Left colon (tissue), 2 donors: ENCODE measurements at places on chromosomes 2 and 18. TPM values are rescaled to one million over a fixed set of nuclear protein-coding genes. Genes with fewer than 3 reads are reported as not detected.

- DNase-seq, result no peak
These were observed 56.0 kb downstream of the CLHC1 start for GRCh38 chr2:55176094-55176415.

DNA sequence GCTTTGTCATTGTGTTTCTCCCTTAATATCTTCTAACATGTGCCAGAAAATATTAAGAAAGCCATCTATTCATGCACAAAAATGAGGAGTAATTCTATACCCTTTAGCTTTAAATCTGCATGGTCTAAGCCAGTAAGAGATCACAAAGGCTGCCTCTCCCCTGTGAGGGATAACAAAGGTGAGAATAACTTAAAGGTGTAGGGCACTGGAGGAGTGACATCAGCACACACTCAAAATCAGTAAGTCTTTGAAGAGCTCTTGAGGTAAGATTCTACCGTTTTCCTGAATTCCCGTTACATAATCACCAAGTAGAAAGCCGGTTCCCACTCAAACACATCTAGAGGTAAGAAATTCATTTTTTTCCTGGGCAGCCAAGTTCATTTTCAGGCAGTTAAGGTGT lies 123.9 kb upstream of the SULT1C3 start:
- DNase-seq, result no peak

DNA sequence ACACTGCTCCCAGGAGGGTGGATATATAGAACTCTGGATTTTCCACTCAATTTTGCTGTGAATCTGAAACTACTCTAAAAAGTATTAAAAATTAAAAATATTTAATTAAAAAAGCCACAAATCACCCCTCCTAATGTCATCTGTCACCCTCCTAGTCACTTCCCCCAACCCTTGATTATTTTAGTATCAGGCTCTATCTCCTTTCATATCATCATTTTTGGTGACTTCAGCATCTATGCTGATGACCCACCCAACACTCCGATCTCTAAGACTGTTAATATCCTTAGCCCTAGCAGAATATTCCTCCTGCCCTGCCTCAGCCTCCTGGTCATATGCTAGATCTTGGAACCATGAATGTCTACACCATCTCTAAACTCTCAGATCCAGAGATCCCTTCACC lies 128.3 kb upstream of the SLC1A4 start:
- no peak for DNase-seq

DNA sequence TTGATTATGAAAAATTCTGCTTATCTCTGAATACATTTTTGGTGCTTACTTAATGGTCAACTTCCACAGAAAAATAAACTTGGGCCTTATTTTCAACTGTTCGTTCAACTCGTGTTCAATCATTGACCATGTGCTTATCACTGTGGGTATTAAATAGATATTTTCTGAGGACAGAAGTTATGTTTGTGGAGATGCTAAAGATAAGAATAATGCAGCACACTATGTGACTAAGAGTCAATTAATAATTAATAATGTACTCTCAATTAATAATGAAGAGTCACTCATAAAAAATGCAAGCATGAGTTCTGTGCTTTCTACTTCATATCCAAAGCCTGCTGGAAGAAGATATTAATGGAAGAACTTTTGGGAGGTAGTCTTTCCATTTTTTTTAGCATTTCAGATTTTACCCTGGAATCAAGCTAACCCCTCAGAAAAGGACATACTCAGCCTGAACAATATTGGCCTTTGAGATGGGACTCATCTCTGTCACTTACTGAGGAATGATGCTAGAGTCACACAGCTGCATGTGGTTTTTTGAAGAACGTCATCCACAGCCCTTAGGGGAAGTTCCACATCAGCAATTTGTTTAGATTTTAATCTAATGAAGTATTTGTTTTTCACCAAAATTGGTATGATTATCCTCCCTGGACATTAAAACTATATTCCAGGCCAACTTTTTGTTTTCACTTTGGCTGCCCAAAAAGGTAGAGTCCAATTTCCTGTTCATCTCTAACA lies 191.9 kb upstream of the CRIM1 start:
- DNase-seq, result no peak

GRCh38 chr2:176392744-176393414 lies 123.6 kb downstream of the MTX2 start:
- DNase-seq, result no peak

DNA sequence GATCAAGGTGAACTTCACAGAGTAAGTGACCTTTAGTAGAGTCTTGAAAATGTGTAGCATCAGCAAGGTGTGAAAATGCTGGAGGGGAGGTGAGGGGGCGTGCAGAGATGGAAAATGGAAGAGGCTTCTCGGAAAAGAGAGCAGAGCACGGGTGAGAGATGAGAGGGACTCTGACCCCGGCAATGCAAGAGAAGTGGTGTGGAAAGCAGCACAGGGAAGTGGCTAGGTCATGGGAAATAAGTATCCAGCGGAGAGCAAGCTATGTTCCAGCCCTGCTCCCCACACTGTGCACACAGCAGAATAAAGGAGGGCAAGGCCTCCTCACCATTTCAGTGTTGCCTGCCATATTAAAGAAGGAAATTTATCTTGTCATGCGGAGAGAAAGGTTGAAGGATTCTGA lies 241.7 kb upstream of the DOK6 start:
- no peak for DNase-seq

GRCh38 chr18:67379981-67380380 lies 136.5 kb downstream of the DSEL start:
- DNase-seq, result no peak

GRCh38 chr2:182133195-182133891 lies 147.7 kb downstream of the PPP1R1C start:
- DNase-seq, result no peak

Gene CPO
- not detected for total RNA-seq

Gene RNF125
- 8.5 TPM for total RNA-seq

DNA sequence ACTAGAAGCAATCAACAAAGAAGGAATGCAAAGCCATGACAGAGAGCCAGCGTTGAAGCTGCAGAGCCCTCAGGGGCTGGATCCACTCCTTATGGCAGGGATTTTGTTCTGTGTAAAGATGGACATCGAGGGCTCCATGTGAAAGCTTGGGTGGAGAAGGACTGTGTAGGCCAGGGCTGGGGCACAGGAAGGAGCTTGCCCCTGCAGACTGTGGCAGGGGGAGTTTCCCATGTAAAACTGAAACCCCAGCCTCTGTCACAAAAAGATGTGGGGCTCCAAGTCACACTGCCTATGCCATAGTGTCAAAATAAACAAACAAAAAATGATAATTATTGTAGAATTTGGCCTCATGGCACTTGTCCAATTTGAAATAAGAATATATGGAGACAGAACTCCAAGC lies 408.7 kb upstream of the HS6ST1 start:
- no peak for DNase-seq

DNA sequence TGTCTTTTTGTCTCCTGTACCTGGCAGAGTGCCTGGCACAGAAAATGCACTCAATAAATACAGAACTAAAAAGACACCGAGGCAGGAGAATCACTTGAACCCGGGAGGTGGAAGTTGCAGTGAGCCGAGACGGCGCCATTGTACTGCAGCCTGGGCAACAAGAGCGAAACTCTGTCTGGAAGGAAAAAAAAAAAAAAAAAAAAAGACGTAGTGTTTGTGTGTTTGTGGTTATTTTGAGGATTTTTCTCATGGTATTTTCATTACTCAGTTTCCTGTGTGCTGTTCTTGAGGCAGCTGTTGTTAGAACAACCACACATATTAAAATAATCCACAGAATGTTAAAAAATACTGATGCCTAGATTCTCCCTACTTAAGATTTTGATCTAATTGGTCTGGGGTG lies 519.2 kb upstream of the SPHKAP start:
- DNase-seq, result no peak

Gene NCKAP5
- total RNA-seq, result 2.0 TPM

DNA sequence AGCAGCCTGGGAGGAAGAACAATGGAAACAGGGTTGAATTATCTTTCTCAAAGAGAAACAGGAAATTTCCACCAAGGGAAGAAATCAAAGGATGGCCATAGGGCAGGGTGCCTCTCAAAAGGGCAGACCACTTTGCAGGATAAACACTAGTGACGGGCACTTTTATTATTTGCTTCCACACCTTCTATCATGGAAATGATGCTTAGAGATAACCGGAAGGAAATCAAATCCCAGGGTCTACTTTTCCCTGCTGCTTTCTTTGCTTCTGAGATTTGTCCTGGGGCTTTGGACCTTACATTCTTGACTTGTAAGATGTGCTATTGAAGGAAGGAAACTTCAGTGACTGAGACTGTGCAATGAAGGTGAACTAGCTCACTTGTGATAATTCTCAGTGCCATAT lies 1.1 kb upstream of the SCN9A start:
- DNase-seq, result no peak

DNA sequence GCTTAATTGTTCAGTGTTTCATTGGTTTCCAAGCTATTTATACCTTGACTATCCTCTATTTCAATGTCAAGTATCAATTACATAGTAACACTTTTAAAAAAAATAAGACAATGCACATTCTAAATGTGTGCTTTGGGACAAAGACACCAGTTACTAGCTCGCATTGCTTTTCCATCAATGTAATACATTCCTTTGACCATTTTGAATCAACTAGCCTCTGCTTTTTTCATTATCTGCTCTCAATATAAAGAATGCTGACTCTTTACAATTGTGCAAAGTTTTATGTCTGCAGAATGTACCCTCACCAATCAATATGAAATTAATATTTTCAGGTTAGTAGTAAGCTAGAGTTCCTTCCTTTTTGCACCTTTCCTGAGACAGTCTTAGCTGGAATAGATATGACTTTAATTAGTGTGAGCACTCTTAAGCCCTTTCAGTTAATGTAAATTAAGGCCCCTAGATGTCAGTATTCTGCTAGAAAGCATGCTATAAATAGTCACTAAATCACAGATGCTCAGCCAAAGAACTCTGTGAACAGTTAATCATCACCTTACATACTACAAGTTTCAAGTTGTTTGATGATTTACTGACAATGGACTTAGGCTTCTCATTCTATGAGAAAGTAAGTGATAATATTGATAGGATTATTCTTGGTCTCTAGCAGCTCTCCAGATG lies 413.6 kb downstream of the PTH2R start:
- DNase-seq, result no peak

Gene FZD7
- 1.4 TPM for total RNA-seq

Gene ABCG5
- total RNA-seq, result 0.14 TPM

Gene CDCA7
- 28.3 TPM for total RNA-seq

Gene NAGK
- 58.0 TPM for total RNA-seq

- DNase-seq, result no peak
These were observed 261.3 kb upstream of the CCDC68 start for GRCh38 chr18:55220523-55220922.

DNA sequence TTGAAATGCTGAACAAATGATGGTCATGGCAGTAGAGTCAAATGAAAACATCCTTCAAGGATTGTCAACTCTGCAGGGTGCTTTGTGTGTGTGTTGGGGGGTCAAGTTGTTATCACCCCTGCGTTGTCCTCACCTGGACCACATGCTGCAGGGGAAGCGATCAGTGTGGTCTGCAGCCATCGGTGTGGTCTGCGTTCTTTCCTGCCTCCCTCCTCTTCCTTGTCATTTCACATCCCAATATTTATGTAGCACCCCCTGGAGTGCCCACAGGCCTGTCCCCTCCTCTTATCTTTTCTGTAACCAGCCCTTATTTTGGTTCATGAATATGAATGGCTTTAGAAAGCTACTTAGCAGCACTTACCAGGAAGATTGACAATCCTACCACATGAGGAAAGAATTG lies 38.9 kb downstream of the UGP2 start:
- no peak for DNase-seq

Gene LNPK
- total RNA-seq, result 41.9 TPM

- no peak for DNase-seq
These were observed 202.4 kb upstream of the ZSWIM2 start for GRCh38 chr2:187051350-187051749.

Gene LHCGR
- not detected for total RNA-seq

DNA sequence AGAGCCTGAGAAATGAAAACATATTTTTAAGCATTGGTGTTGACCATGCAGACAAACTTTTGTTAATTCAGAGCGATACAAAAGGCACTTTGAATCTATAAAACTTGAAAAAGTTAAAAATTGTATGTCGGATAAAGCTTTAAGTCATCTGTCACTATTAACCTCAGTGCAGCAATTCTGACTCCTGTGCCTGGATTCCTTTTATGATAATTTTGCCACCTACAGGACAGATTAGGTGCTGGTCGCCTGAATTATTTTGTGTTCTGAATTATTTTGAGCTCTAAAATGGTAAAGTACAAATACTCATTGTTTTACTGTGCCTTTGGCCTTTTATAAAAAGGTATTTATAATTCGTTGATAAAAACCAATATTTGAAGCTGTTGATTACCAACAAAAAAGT lies 19.4 kb upstream of the RNF138 start:
- no peak for DNase-seq

- DNase-seq, result no peak
These were observed 14.8 kb upstream of the CNDP1 start for GRCh38 chr18:74519320-74520095.

DNA sequence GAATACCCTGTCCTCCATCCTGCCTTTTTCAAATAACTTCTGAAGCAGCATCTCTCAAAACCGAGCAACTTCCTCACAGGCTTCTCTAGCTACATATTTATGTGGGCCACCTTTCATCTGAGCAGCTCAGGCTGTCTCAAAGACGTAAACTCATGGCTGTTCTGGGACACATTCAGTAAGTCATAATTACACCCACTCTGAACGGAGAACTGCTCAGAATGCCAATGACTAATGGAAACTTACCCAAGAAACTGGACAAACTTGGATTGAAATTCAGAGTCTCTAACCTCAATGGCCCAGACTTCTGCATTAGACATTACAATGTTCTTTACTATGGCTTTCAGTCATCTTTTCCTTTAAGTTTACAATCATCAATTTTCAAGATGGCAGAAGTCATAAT lies 145.2 kb downstream of the RAD51AP2 start:
- no peak for DNase-seq

GRCh38 chr2:120767486-120768005 lies 31.9 kb downstream of the GLI2 start:
- peak; percentile 9 for DNase-seq
